ENCODE measurements at places on chromosomes 3 and 15. TPM values are rescaled to one million over a fixed set of nuclear protein-coding genes. Genes with fewer than 3 reads are reported as not detected.

Gene VEPH1
- total RNA-seq = not detected

Gene PLAAT1
- total RNA-seq = not detected

Gene NOX5
- 0.02 TPM for total RNA-seq

Gene RHOV
- 0.37 TPM for total RNA-seq

Gene STX19
- total RNA-seq = not detected

Gene CHRNA5
- 2.7 TPM for total RNA-seq

Gene SPRED1
- 0.12 TPM for total RNA-seq

Gene MUC20
- 7.0 TPM for total RNA-seq

Gene PLSCR5
- not detected for total RNA-seq

Gene TMEM212
- not detected for total RNA-seq
